ENCODE measurements at places on chromosomes 2 and 18.

- DNase-seq: no peak
Measured at GRCh38 chr2:457792-458424, 170.0 kb upstream of the ALKAL2 start.

GRCh38 chr2:60333264-60333663 lies 220.2 kb downstream of the BCL11A start:
- no peak for DNase-seq

DNA sequence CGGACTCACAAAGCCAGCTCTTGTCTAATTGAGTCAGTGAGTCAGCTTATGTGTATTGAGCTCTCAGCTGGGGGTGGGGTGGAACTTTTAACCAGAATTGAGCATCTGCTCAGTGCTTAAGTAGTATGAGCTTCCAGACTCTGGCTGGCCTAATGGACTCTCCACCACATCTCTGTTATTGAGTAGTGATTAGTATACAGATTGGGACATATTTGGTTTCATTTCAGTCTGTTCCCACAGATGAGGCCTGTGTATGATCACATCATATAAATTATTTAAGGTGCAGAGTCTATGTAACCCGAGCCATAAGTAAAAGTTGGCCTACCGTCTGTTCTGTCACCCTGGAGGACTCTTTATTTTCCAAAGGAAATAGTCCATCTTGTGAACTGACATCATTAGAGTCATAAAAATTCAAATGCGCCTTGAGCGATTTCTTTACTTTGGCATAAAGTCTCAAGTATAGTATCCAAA lies 152.1 kb downstream of the THSD7B start:
- no peak for DNase-seq

GRCh38 chr2:6564326-6564725 lies 301.4 kb downstream of the CMPK2 start:
- no peak for DNase-seq

DNA sequence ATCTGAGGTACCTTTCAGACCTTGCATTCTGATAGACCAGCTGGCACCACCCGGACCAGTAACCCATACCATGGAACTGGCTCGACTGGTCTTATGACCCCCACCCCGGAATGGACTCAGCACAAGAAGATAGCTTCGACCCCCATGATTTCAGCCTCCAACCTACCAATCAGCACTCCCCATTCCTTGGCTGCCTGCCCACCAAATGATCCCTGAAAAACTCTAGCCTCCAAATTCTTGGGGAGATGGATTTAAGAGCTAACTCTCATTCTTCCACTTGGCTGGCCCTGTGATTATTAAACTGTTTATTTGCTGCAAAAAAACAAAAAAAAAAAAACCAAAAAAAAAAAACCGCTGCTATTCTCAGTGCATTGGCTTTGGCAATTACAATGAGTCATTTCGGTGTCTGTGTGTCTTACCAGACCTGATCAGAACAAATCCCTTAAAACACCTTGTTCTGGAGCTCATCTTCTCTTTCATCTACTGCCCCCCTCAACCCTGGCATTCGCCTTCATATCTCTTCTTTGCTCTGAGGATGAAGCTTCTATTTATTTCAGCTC lies 60.1 kb upstream of the KIF5C start:
- no peak for DNase-seq

GRCh38 chr2:205738117-205738968 lies 56.0 kb downstream of the NRP2 start:
- DNase-seq: no peak

- DNase-seq: no peak
Measured at GRCh38 chr2:74691929-74692328, 37.9 kb downstream of the SEMA4F start.

Measured in stimulated activated effector memory CD8-positive, alpha-beta T cell treated with anti-CD3 and anti-CD28 coated beads, Interleukin-12 subunit alpha, Interleukin-12 subunit beta, amount 100 ng/mL, for 72 hours (primary cell).